MCF 10A (cell line): ENCODE measurements at places on chromosomes 16 and 17.
A peak's percentile ranks its signal among the peaks of the same experiment; 100 is the strongest.

DNA sequence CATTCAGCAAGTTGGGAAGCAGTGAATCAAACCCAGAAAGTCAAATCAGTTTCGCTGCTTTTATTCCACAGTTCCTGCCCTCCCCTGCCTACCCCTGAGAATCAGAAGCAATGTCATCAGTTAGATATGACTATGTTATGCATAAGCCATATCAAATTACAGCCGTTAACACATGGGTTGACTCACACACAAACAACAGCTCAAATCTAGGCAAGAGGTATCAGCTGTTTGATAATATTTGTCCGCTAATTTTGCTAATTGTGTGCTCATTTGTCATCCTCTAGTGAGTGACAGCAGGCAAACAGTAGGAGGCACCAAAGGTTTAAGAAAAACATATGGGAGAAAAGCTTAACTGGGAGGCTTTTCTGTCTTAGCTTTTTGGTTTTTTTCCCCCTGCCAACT is 327.4 kb upstream of the CCL2 start:
- no peak for DNase-seq

DNA sequence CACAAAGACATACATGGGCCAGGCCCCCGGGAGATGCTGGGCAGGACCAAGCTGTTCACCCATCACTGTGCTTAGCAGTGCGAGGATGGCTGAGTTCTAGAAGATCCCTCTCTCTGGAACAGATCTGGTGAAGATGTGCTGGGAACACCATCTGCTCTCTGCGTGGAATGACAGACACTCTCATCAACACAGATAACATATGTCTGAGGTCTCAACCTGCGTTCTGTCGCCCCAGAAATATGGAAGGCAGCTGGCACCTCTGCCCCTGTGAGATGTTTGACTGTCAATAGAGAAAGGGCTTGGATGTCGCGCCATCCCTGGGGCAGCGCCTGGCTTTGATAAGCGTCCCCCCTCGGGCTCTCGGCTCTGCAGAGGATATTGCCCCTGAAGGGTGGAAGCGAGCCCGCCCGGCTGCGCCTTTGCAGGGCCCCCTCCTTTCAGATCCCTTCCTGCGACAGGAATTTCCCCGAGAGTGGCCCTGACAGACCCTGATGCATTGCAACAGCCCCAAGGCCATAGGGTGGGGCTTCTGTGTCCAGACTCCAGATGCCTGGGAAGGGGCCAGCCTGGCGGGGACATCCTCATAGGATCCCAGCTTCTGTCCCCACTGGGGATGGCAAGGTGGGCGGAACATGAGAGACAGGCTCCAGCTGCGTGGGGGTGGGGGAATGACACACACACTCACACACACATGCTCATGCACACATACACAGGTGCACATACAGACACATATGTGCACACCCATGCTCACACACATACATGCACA is 86.9 kb upstream of the ZNF469 start:
- no peak for DNase-seq

- DNase-seq = no peak
Observed at GRCh38 chr17:67074781-67075180, 30.4 kb downstream of the CACNG1 start.

DNA sequence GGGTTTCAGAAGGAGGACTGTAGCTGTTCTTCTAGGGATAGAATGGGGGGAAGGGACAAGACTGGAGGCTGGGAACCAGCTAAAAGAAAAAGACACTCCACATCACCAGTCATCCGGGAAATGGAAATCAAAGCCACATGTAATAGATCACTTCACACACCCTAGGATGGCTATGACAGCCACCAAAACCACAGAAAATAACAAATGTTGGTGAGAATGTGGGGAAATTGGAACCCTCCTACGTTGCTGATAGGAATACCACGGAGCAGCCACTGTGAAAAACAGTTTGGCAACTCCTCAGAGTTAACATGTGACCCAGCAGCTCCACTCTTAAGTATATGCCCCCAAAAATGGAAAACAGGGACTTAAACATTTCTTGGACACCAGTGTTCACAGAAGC is 2.3 kb downstream of the TLE7 start:
- DNase-seq = no peak

DNA sequence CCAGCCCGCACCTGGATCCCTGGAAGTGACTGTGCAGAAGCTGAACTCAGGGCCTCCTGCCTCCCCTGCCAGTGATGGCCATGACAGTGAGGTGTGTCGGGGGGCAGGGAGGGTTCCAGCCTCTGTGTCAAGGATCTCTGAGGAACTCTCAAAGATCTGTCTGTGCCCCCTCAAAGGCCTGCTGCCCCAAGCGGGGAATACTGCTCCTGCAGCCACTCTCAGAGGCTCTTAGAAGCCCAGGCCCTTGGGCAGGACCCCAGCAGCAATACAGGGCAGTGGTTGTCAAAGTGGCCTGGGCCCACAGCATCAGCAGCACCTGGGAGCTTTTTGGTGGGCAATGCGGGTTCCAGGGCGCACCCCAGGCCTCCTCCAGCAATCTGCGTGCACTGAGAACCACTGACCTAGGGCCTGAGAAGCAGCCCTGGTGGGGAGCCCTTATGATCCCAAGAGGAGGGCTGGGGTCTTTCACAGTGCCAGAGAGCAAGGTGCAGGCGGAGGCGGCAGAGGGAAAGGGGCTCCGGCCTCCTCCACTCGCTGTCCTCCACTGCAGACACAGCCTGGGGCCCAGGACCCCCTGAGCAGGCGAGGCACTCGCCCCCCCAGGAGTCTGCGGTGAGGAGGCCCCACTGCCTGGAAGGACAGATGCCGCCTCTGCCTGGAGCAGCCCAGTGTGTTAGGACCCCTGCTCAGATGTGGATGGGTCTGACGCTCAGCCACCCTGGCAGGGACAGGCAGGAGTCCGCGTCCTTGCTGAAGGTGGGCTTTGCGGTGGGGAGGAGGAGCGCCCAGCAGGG is 42.1 kb downstream of the ENGASE start:
- no peak for DNase-seq

DNA sequence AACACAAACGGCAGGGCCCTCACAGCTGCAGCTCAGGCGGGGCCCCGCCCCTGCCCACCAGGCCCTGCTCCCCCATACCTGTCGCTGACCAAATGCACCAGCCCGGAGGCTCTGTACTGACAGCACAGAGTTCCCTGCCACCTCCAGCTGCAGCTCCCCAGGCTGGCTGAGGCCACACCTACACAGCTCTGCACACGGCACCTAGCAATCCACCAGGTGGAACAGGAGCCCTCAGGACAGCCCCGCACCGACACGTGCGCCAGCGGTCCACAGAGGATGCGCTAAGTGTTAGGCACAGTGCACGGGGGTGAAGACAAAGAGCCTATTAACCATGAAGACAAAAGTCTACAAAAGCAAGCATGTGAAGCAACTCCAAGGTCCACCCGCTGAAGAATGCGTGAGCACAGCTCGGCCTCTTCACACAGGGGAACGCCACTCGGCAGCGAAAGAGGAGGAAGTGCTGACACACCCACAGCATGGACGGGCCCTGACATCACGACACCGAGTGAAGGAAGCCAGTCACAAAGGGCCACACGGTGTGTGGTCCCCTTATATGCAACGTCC is 5.4 kb downstream of the ZCCHC14 start:
- peak; percentile 73 for DNase-seq

- peak; percentile 62 for DNase-seq
Observed at GRCh38 chr16:50671644-50672260, 9.4 kb downstream of the SNX20 start.

- peak; percentile 86 for DNase-seq
Observed at GRCh38 chr16:73068541-73069401, 20.8 kb upstream of the ZFHX3 start.

DNA sequence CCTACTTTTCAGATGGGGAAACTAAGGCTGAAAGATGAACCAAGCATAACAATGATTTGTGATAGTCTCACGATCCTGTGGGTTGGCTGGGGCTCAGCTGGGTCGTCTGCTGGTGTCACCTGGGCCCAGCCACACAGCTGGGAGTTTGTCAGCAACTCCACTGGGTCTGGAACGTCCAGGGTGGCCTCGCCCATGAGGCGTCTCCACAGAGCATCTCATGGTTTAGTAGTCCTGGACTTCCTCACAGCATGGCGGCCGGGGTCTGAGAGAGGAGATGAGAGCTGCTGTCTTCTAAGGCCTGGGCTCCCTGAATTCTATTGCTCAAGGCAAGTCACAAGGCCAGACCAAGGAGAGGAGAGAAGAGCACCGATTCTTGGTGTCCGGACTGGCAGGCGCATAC is 24.1 kb upstream of the WFDC1 start:
- DNase-seq = no peak

GRCh38 chr16:85279825-85280545 is 167.7 kb upstream of the CIBAR2 start:
- no peak for DNase-seq

- DNase-seq = no peak
Observed at GRCh38 chr16:10611825-10612342, 31.5 kb upstream of the EMP2 start.

GRCh38 chr16:31138621-31139578 is 3.4 kb upstream of the PRSS8 start:
- DNase-seq = peak; percentile 83

- no peak for DNase-seq
Observed at GRCh38 chr17:51718983-51719382, 439.5 kb downstream of the CA10 start.

DNA sequence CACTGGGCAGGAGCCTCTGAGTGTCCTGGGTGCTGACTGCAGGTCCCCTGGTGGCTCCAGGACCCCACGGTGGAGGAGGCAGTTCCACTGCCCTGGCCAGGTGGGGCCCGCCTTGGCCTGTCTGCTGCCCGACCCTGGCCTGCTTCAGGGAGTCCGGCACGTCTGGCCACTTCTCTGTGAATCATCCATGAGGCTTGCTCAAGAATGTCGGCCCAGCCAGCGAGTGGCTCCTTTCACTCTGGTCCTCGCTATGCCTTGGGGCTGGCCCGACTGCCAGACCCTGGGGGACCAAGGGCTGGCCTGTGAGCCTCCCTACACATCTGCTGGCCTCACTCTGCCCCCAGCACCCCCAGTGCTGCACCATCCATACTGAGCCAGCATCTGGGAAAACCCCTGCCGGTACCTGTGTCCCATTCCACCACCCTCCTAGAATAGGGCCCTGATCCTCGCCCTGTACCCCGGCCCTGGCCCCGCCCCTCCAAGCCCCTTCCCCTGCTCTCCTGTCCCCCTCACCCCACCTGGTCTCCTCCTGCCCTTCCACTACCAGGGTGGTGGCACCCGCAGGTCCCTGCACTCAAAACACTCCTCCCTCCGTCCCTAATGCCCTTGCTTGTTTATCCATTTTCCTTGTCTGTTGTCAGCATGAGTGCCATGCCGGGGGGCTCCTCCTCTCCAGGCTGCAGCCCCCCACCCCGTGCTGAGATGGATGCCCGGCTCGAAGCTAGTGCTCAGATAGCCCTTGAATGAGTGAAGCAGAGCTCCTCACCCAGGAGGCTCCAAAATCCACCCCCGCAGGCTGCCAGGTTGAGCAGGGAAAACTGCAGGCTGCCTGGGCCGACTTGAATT is 35.5 kb downstream of the ADCY7 start:
- DNase-seq = peak; percentile 52

DNA sequence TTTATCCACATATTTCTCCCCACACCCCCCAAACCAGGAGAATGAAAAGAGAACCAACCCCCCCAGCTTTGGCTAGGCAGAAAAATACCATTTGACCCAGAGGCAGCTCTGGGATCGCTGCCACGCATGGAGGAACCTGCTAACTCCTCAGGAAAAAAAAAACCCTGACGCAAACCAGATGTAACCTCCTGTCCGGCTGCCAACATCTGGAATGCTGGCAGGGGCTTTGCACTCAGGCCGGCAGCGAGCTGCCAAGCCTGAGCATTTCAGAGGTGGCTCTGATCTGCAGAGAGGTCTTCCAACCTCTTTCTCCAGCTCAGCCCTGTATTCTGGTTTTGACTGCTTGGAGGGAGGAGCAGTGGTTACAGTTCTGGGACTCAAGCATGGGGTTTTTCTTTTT is 8.2 kb downstream of the IGFBP4 start:
- DNase-seq = no peak

GRCh38 chr17:74213861-74214391 is 555 bp downstream of the TTYH2 start:
- DNase-seq = no peak

DNA sequence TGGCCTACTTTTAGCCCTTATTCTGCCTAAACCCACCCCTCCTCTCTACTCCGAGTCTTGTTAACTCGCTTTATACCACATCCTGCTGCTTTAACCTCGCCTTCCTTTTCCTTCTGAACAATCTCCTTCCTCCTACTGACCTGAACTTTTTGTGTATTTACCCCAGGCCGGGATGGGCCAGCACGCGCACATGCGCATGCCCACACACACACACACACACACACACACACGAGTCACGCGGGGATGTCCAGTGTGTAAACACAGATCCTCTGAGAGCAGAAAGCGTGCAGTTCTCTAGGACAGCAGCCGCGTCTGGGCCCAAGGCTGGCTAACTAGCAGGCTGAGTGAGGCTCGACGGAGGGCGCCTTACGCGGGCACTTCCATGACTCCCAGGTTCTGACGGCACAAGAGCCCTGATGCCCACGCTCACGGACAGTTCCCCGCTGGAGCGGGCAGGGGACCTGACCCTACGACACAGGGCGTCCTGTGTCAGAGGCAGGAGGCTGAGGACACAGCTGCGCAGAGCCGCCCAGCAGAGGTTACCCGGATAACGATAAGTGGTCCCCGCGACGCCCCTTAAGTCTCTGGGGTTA is 610 bp downstream of the PIK3R5 start:
- DNase-seq = no peak

GRCh38 chr17:50346313-50347116 is 589 bp downstream of the XYLT2 start:
- DNase-seq = peak; percentile 47

GRCh38 chr16:3578121-3578520 is 918 bp upstream of the NLRC3 start:
- no peak for DNase-seq

- peak; percentile 81 for DNase-seq
Observed at GRCh38 chr17:47889734-47890529, 6.1 kb upstream of the SP2 start.

GRCh38 chr16:74742051-74742481 is 32.6 kb downstream of the FA2H start:
- DNase-seq = no peak

GRCh38 chr16:81836279-81837054 is 57.4 kb downstream of the PLCG2 start:
- DNase-seq = peak; percentile 23

DNA sequence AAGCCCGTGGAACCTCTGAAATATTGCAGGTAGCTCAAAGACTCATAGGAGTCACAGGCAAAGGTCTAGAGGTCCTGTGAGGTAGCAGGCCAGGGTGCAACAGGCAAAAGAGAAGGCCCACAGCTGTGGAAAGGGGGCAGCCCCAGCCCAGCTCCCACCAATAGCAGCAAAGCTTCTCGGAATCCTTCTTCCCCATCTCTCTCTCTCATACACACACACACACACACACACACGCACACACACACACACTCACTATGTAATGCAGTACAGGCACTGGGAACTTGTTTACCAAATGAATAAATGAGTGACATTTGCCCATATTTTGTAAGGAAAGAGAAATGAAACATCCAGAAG is 16.8 kb upstream of the SUPT4H1 start:
- DNase-seq = no peak
